ENCODE measurements at places on chromosomes 3 and 15.

- DNase-seq, result peak; percentile 41
These were observed 22.4 kb downstream of the CXCR6 start for GRCh38 chr3:45965653-45966052.

- DNase-seq, result no peak
These were observed 179.4 kb downstream of the CD47 start for GRCh38 chr3:107911337-107912000.

GRCh38 chr3:49616061-49616460 is 58.1 kb upstream of the APEH start:
- no peak for DNase-seq

GRCh38 chr3:112132554-112132953 is 494 bp downstream of the GCSAM start:
- no peak for DNase-seq

DNA sequence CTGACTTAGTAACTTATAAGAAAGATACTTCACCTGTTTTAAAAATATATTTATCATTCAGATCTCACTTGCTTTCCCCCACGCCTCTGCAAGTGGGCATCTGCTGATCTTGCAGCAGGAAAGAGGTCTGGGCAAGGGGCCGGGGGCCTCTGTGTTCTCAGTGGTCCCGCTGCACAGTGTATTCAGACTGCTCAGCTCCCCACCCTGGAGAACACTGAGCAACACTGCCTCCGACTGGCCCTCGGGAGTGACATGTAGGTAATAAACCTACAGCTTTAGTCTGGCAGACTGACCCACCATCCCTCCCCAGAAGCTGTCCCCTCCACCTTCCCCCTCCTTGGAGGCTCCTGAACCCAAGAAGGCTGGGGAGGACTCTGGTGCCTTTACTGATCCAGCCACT is 43.8 kb downstream of the GABRB3 start:
- no peak for DNase-seq

GRCh38 chr3:39569095-39569494 is 101.6 kb downstream of the MOBP start:
- no peak for DNase-seq

GRCh38 chr3:138768125-138768524 is 66.6 kb downstream of the PIK3CB start:
- DNase-seq, result no peak

DNA sequence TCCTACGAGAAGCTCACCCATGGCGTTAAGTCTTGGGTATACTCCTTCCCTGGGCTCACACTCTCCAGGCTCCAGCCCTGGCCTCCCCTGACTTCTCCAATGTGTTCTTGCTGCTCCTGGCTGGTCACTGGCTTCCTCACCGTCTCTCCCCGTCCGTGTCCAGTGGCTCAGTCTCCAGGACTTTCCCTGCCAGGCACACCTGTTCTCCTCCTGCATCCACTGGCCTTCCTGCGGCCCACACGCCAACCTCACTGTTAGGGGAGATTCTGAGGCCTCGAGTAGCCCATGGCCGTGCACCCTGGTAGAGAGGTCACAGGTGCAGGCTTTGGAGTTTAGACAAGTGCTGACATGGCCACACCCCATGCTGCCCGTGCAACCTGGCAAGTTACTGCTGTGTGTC is 91.9 kb upstream of the SNRPA1 start:
- DNase-seq, result no peak

Measured in CD4-positive, alpha-beta memory T cell (primary cell).